Stimulated activated CD4-positive, alpha-beta T cell treated with anti-CD3 and anti-CD28 coated beads, Interleukin-15, amount 100 ng/mL, for 1 hour (primary cell): ENCODE measurements at places on chromosomes 3 and 15.

DNA sequence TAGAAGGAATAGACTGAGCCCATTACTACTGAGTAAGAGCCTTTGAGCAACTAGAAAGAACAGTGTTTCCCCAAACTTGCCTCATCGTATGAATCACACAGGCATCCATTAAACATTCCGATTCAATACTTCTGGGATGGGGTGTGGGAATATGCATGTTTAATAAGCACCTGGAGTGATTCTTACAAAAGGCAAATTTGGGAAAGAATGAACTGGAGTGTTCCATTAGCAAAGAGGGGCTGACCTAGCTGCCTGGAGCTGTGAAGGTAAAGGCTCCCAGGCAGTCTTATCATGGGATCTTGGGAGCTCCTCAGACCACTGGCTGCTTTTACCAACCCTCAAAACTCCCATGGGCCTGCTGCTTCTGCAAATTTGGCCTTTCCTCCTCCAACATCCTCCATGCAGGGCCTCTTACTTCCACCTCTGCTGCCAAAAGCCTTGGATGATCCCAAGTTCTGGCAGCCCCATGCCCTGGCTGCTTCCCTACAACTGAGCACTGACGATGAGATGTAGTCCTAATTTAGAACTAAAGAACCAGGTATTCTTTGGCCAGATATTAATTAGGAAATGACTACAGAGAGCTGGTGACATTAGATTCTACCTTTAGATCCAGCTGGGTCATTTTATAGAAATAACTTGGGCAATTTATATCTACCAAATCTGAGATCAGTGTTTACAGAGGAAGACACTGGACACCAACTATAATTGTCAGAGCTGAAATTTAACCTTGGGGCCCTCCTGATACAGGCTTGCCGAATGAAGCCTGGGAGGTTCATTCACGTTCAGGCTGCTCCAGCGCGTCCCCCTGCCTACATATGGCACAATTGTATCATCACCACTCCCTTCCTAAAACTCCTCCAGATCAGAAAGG is 11.2 kb upstream of the HOMER2 start:
- DNase-seq, result no peak

- no peak for DNase-seq
Measured at GRCh38 chr15:29942143-29942542, 119.9 kb upstream of the TJP1 start.

- DNase-seq, result no peak
Measured at GRCh38 chr15:79168922-79169456, 78.4 kb upstream of the RASGRF1 start.

GRCh38 chr15:99167640-99168039 is 62.8 kb downstream of the SYNM start:
- no peak for DNase-seq

- no peak for DNase-seq
Measured at GRCh38 chr3:168250415-168250861, 154.7 kb upstream of the GOLIM4 start.

DNA sequence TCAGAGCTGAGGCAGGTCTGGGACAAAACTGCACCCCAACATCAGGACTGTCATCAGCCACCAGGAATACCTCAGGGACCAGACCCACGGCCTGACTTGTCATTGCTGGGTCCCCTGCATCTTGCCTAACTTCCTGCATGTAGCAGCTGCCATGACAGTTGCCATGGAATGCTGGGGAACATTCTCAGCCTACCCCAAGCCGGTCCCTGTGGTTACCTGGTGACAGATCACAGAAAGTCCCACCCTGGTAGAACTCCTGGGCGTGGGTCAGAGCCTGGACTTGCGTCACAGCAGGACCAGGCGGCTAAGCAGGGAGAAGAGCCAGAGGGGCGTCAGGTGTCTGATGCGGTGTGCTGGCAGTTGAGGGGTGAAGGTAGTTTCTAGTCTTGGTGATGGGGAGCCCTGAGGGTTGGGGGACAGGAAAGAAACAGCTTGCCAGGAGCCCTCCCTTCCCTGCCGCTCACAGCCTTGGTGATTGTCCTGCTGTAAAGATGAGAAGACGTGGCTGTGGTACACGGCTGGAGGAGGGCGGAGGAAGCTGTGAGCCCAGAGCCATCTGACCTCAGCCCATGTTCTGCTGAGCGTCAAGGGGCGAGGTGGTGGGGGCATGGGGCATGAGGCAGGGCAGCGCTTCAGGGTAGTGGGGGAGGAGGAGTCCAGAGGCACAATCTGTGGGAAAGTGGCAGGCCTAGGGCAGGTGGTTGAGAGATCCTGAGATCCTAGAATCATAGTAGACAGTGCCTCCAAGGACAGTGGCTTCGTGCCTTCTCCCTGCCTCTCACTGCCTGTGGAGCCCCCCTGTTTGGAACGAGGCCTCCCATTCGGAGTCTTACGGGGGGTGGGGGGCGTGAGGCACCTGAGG is 5.4 kb downstream of the H1-8 start:
- DNase-seq, result no peak

GRCh38 chr3:44076221-44076829 is 165.4 kb upstream of the TOPAZ1 start:
- DNase-seq, result no peak

DNA sequence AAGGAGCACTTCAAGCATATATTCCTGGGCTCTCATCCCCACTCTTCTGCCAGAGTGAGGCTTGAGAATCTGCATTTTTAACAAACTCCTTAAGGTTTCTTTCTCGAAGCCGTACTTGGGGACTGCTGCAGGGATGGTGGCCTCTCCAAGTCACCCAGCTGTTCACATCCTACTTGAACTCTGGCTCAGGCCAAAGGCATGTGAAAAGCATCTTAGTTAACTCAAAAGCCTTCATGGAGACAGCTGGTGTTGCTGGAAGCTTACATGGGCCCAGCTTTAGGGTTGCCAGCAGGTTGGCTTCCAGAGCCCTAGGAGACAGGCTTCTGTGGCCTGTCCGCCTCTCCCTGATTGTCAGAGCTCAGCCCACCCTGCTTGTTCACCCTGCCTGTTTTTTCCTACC is 139.2 kb downstream of the THSD4 start:
- no peak for DNase-seq

DNA sequence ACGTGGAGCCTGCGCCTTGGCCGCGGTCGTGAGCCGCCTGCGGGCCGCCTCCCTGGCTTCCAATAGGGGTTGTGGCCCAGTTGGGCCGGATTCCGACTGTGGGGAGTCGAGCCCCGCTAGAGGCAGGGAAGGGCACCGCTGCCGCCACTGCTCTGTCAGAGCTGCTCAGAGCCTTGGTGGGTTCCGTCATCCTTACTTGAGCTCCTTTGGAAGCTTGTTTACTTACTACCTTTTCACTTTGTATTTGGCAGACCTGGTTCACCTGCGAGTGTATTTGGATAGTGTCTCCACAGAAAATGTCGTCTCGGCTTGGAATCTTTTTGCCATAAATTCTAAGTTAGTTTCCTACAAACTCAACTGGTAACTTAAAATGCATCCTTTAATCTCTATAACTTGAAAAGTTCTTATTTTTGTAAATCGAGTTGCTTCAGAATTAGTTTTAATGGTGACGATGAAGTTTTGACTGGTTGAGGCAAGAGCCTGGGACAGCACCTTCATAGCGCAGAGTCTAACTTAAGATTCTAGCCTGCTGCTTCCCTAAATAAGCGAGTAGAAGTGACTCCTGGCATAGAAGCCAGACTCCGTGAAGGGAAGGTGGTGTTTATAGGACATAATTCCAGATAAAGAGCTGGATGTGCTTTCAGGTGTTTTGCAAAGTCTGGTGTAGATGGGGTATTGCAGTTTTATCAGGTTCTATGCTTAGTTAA is 800 bp downstream of the DAG1 start:
- DNase-seq, result no peak

- DNase-seq, result no peak
Measured at GRCh38 chr3:12963922-12964701, 109.1 kb downstream of the IQSEC1 start.

DNA sequence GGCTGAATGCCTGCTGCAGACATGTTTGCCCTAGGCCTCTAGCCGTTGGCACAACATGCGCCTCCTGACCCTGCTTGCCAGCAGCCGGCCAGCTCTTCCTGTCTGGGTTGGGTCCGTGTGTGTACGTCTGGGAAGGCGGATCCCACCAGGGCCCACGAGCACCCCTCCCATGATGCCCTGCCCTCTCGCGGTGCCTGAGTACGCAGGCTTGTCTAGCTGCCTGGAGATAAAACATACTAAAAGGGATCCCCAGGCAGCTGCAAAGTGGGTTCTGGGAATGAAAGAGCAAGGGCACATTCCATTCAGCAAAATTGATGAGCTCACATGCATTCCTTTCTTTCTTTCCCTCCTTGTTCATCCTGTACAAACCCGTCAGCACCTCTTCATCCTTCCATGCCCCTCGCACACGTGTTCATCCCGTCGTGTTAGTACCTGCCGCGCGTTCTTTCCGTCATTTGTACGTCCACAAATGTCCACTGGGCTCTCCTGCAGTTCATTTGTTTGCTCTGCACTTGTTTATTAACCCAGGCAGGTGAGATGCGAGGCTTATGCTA is 74.3 kb downstream of the FBLN2 start:
- no peak for DNase-seq

GRCh38 chr3:105385819-105386508 is 19.3 kb downstream of the ALCAM start:
- DNase-seq, result no peak

GRCh38 chr3:87269723-87270122 is 6.7 kb downstream of the POU1F1 start:
- DNase-seq, result no peak

GRCh38 chr3:71464613-71465012 is 118.9 kb downstream of the FOXP1 start:
- DNase-seq, result no peak

- peak; percentile 34 for DNase-seq
Measured at GRCh38 chr3:53134631-53135232, 4.5 kb upstream of the RFT1 start.

DNA sequence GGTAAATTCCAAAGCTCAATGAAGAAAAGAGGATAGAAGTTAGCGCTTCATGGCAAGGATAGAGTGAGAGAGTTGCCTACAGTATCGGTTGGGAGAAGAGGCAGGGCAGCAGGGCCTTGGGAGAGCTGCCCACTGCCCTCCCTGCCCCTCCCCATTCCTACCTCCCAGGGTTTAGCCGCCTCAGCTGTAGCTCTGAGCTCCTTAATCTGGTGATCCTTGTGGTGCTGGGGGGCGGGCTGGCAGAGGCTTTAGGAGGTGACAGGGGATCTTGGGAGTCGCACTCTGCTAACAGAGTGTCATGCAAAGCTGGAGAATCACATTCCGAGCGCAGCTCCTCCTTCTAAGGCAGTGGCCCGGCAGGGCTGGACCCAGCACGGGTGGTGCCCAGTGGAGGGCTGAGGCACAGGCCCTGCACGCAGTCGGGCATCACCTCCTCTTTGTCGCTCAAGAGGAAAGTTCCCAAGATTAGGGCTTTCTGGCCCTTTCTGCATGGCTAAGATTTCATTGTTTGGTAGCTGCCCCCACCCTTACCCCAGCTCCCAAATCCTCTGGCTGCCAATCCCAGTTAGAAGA is 57.1 kb upstream of the POLG start:
- DNase-seq, result no peak

DNA sequence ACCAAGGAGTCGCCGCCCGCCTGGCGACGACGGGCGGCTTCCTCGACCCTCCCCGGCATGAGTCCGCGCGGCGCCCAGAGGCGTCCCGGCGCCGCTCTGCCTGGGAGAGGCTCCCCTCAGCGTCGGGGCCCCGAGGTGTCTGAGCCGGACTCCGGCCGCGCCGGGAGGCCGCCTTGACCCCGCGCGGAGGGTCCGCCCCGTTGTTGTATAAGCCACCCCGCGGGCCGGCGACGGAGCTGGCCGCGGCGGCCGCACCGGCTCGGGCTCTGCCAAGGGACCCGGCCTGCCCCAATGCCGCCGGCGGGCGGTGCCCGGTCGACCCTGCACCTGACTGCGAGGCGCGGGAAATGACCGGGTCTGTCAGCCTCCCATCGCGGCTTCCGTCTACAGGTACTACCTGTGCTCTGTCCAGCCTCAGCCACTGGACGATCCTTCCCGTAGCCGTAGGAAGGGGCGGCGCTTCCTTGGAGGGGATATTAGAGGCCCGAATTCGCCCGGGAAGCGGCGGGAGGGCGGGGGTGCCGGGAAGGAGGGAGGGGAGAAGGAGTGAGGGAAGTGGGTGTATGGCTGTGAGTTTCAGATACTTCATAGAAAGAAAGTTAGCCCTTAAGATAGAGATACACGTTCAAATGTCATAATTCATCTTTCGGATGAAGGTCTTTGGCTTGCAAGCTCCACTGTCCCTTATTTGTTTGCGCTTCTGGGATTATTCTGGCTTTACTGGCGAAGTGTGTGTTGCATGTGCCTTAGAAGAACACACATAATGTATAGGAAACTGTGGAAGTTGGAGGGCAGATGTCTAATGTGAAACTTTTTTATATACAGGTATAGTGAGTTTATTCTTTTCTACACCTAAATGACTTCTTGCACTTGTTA is 620 bp downstream of the ABHD5 start:
- DNase-seq, result peak; percentile 23

GRCh38 chr3:176078906-176079305 is 1118.4 kb downstream of the TBL1XR1 start:
- DNase-seq, result no peak

- DNase-seq, result peak; percentile 43
Measured at GRCh38 chr3:195895861-195896360, 12.4 kb downstream of the TNK2 start.

- no peak for DNase-seq
Measured at GRCh38 chr3:165193366-165194254, 2.6 kb downstream of the SLITRK3 start.

DNA sequence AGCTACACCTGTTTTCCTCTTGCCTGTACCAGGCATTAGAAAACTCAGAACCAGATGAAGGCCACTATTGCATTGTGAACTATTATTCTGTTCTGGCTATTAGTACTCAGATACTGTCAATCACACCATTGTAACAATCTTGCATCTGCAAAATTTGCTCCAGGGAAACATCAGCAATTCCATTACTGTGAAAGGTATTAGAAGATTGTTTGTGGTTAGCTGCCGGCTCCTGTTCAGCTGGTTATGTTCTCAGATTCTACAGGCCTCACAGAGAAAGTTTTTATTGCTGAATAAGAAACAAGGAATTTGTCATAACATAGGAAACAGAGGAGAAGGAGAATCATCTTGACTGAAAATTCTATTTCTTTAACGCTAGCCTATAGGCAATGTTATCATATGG is 179.9 kb downstream of the PLOD2 start:
- DNase-seq, result no peak

DNA sequence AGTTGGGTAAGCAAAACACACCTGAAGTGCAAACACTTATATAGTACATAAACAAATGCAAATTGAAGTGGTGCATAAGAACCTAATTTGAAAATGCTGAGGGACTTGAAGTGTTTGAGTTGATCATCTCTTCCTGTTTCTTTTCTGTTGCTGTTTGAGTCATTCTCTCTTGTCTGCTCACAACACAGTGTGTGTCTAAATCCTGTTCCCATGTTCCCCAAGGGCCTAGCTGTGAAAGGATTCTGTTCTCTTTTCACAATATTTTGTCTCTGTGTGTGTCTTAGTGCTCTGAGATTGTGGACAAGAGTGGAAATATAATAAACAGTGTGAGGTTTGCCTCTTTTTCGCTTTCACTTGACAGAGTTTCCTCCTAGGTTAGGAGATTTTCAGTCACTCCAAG is 6.1 kb downstream of the CD96 start:
- no peak for DNase-seq

GRCh38 chr3:150421799-150422548 is 13.9 kb downstream of the TSC22D2 start:
- DNase-seq, result no peak

GRCh38 chr15:26395624-26396023 is 377.2 kb downstream of the GABRB3 start:
- no peak for DNase-seq

GRCh38 chr3:3800080-3800455 is 837 bp downstream of the LRRN1 start:
- DNase-seq, result no peak
